ENCODE measurements at places on chromosomes 6 and 20.
A peak's percentile ranks its signal among the peaks of the same experiment; 100 is the strongest.

DNA sequence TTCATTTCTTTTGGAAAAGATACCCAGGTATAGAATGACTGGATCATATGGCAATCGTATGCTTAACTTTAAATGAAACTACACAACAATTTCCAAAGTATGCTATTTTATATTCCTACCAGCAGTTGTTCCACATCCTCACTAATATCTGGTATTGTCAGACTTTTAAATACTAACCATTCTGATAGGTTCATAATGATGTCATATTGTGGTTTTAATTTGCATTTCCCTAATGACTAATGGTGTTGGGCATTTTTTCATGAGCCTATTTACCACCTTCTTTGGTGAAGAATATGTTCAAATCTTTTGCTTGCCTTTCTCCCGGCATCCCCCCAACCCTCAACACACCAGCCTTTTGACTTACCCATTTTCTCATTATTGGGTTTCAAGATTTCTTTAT lies 96.2 kb upstream of the HMGN3 start:
- peak; percentile 68 for DNase-seq

DNA sequence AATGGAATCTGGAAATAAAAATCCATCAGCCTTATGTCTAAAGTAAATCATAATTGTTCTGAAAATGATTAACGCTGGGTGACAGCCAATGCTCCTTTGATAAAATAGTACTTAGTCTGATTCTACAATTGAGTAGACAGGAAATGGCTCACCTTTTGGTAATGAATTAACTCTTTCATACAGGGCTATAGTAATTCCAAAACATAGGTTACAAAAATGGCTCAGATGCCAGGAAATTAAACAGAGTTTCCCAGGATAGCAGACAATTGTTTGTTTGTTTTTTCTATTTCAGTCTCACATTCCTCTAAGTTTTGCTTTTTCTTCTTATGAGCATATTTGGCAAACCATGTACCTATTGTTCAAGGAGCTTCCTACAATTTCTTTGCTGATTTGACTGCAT lies 257.2 kb upstream of the EPHA7 start:
- no peak for DNase-seq

DNA sequence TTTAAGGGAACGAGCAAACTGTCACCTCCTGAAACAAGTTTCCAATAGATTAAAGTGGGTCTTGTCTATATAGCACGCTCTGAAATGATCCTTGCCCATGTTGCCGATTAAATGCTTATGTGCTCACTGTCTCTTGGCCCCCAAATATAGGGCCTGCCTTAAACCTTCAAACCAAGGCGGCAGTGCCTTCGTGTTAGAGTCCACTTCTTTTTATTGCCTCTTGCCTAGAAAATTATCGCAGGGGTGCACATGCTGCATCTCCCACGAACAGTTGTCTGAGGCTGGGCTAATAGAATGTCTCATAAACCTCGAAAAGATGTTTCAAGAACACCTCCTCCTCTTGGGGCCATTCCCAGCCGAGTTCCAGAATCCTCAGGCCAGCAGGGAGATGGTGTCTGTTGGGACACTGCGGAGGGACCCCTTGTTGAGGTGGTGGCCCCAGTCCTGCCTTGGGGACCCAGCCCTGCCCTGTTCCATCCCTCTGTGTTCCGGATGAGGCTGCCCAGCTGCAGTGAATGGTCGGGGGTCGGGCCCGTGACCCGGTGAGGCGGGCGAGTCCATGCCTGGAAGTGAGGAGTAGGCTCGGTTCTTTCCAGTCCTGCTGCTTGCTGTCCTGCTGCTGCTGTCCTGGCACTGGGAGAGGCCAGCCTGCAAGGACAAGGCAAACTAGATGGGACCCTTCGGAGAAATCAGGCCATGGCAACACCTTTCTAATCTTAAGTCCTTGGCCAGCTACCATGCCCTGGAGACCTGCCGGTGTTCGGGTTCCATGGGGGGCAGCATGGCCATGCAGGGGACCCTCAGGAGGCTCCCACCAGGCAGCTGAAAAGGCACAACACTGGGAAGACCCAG lies 34.7 kb upstream of the SLCO4A1 start:
- no peak for DNase-seq

GRCh38 chr6:29965873-29966601 lies 23.7 kb downstream of the HLA-A start:
- no peak for DNase-seq

DNA sequence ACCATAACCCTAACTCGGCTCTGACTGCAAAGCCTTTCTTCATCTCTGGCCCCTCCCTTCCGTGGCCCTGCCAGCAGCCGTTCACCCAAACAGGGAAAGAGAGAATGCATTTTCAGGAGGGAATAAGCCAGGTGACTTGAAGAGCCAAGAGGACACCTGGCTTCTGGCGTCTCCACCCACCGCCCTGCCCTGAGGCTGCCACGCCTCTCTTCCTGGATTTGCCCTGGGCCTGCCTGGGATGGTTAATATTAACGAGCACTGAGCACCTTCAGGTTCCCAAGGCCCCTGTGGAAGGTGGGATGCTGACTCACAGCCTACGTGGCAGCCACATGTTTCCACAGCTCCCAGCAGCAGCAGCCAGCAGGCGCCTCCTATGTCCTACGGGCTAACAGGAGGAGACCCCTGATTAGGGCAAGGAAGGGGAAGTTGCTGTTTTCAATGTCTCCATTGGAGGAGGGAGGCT lies 138.0 kb upstream of the RREB1 start:
- DNase-seq = peak; percentile 95

DNA sequence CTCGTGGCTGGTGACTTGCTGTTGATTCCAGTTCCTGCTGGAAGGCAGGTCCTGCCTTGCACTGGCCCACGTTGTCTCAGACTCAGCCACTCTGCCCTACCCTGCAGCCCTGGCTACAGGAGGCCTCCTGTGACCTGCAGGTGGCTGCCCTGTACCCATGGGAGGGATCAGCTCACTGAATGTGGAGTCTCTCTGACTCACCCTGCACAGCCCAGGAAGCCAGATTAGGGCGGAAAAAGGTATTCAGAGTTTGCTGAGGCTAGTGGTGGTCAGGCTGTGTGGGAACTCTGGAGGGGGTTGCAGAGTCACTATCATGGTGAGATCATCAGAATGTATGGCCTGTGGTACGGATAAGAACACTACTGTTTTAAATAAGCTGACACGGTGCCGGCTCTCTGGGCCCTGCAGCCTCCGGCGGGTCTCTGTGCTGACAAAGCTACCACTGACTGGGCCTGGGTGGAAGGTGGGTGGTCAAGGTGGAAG lies 24.7 kb upstream of the PYGB start:
- DNase-seq = peak; percentile 96

DNA sequence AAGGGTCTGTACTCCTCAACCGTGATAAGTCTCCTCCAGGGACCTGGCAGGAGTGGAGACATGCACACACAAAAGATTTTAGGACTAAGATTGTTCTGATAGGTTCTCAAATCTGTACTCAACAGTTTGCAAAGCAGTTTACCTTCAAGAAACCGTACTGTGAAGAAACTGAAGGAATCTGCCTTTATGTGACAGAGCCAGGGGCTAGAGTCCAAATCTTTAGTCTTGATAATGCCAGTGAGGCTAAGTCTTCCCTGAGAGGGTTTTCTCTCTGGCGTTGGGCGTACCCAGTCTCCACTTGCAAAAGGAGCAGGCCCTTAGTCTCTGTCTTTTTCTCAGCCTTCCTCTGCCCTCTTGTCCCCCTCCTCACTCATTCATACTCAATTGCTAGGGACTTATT lies 47.5 kb downstream of the RALY start:
- DNase-seq = no peak

GRCh38 chr6:81331526-81331925 lies 421.0 kb downstream of the TENT5A start:
- DNase-seq = no peak

- DNase-seq = no peak
Measured at GRCh38 chr6:143506620-143507019, 4.9 kb downstream of the FUCA2 start.

DNA sequence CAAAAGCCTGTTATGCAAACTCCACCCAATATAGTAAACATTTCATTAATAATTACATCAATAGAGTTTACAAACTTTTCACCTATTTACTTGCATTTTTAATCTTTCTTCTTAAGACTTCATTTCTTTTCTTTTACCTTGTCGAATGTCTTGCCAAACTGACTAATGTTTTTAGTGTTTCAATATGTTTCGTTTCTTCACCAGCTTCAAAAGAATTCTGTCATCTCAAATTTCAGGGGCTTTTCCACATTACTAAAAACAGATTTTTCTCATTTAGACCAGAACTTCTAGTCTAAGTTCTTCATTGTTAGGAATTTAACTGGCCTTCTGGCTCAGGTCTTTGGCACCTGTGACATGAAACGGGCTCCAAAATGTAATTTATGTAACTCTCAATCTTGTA lies 196.5 kb downstream of the ARHGAP18 start:
- no peak for DNase-seq

GRCh38 chr20:46705378-46705729 lies 4.1 kb upstream of the SLC2A10 start:
- DNase-seq = no peak

DNA sequence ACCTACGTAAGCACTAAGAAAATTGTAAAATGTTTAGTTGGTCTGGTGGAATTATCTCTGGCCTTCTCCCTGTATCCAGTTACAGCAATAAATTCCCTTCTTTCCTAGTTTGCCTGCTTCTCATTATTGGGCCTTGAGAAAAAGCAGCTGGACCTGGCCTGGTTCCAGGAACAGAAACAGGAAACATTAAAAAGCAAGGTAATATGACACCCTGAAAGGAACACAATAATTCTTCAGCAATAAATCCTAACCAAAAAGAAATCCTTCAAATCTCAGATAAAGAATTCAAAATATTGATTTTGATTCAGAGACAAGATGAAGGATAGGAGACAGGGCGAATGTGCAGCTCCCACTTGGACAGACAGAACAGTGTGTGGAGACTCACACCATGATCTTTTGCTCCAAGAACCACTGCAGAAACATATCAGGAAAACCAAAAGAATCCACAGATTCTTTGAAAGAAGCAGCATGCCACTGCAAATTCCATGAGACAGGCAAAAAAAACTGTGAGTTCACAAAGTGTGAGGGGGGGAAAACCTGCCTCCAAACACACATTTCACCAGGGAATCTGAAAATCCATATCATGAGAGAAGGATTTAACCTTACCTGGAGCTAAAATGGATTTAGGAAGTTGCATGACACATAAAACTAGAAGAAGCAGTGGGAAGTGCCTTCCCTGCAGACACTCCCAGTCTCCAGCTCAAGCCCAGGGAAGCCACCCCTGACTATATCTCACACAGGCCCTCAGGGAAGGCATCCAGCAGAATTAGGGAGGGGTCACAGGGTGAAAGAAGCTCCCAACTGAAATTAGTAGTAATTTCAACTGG lies 28.9 kb downstream of the TREM1 start:
- DNase-seq = peak; percentile 13

- peak; percentile 13 for DNase-seq
Measured at GRCh38 chr6:85756982-85757381, 114.3 kb upstream of the SYNCRIP start.

DNA sequence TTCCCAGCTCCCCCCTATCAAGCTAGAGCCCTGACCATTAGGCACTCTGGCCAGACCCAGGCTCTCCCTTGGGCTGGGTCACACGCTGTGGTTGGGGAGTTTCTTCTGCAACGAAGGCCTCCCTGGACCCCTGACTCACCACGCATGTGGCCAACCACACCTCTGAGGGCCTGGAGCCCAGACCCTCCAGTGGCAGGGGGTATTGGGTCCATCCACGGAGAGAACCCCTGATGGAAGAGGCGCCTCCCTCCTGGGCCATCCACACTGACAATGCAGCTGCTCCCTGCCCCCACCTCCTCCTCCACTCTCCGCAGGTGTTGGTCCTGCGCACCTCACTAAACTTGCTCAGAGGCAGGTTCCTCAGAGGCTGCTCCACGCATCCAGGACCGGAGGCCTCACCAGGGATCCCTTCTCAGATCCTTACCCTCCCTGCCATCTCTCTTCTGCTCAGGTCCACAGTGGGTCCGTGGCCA lies 125.4 kb downstream of the RNASET2 start:
- no peak for DNase-seq

- DNase-seq = no peak
Measured at GRCh38 chr6:123784330-123784729, 19.3 kb upstream of the NKAIN2 start.

DNA sequence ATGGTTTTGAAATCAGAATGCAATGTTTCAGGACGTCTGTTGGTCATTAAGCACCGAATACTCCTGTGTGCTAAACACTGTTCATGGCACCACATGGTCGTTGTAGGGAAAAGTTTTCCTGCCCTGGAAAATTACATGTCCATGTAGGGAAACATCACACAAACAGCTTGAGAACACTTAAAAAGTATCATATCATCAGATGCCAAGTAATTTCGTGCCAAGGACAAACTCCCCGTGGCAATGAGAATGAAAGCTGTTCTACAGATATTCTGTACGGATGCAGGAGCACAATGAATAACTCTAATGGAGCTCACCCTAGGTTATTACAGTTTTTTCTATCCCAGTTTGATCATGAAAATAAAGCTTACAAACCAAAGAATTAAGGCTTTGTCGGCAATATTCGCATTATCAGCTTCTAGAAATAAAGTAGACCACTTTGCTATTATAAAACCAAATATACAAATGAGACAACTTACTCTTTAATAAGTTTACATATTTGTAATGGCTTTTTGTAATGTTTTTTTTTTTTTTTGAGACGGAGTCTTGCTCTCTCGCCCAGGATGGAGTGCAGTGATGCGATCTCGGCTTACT lies 4.6 kb upstream of the DST start:
- DNase-seq = peak; percentile 6

DNA sequence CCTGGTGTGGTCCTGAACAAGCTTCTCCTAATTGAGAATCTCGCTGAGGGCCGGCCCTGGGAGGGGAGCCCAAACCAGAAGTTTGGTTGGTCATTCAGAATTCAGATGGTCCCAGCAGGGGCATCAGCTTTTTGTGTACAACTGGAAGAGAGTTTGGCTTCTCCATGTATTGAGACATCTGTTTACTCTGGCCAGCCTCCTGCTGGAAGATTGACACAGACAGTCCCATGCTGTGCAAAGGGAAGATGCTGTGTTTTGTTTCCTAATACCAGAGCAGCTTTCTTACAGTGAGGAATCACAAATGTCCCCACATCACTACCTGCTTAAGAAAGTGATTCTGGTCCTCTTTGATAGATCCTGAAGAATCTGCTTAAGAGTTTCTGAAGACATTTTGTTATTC lies 97.8 kb downstream of the PLEKHG1 start:
- no peak for DNase-seq

- no peak for DNase-seq
Measured at GRCh38 chr6:53879608-53880007, 84.8 kb downstream of the LRRC1 start.

GRCh38 chr6:100366419-100366818 lies 98.3 kb downstream of the SIM1 start:
- DNase-seq = peak; percentile 81

- no peak for DNase-seq
Measured at GRCh38 chr6:128538763-128539162, 18.4 kb upstream of the PTPRK start.

DNA sequence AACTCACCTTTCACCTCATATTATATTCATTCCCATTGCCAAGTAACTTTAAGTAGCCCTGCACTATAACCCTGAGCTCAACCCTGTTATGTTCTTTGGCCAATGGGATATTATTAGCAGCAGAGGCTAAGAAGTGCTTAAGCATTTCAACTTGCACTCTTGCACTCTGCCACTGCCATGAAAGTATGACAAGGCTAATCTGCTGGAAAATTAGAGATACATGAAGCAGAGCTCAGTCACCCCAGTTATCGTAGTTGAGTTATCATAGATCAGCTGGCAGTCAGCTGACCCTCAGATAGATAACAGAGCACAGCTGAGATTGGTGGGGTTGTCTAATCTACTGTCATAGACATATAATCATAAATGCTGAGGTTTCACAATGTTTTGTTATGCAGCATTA lies 209.4 kb upstream of the RUNX2 start:
- no peak for DNase-seq

GRCh38 chr6:47231151-47231550 lies 78.6 kb downstream of the TNFRSF21 start:
- DNase-seq = no peak

All from foreskin keratinocyte (primary cell).